Activated T-cell treated with anti-CD3 and anti-CD28 coated beads for 48 hours (primary cell): ENCODE measurements at places on chromosomes 3 and 15.

DNA sequence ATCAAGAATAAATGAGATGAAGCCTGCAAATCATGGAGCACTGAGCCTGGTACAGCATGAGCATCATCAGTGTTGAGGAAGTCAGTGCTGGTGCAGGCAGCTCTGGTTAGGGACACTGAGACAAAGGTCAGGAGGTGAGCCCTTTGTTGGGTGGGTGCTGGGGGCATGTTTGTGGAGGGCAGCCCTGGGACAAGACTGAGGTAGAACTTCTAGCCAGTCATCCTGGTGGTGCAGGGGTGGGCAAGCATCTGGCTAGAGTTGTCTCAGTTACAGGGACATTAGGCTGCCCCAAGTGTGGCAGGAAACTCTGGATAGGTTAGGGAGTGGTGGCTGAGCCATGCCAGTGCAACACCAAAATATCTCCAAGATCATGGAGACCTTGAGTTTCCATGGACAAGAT lies 27.3 kb downstream of the WNT5A start:
- no peak for DNase-seq

- no peak for DNase-seq
Measured at GRCh38 chr3:112357930-112358780, 25.2 kb downstream of the CD200 start.

DNA sequence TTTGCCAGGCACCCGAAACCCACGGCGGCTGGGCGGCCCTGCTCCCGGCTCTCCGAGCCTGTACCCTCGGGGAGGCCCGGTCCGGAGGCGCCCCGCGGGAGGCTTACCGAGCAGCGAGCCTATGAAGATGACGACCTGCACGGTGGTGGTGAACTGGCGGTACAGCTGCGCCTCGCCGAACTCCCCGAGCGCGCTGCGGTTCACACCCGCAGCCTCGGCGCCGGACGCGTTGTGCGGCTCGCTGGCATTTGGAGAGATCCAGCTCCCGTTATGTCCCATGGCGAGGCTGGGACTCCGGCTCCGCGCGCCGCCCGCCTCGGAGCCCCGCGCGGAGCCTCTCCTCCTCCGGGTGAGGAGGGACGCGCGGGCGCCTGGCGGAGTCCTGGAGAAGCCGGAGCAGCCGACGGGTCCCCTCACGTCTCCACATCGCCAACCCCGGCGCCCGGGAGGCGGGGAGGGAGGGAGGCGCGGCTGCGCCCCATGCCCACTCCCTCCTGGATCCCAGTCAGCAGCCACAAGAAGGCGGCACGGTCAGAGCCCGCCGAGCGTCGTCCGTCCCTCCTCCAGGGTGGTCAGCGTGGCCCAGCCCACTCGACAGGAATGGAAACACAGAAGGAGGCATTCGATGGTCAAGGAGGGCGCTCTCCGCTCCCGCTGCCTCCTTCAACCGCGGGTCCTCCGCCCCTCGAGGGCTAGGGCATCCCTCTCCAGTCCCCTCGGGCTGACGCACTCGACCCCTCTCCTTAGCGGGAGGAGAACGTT lies at the start of gene GPR176:
Gene GPR176 (minus strand): TSS at position 519 of the 762 bp plus-strand sequence. CDS start 240 bp downstream, at position 279.
- DNase-seq, result peak; percentile 15

DNA sequence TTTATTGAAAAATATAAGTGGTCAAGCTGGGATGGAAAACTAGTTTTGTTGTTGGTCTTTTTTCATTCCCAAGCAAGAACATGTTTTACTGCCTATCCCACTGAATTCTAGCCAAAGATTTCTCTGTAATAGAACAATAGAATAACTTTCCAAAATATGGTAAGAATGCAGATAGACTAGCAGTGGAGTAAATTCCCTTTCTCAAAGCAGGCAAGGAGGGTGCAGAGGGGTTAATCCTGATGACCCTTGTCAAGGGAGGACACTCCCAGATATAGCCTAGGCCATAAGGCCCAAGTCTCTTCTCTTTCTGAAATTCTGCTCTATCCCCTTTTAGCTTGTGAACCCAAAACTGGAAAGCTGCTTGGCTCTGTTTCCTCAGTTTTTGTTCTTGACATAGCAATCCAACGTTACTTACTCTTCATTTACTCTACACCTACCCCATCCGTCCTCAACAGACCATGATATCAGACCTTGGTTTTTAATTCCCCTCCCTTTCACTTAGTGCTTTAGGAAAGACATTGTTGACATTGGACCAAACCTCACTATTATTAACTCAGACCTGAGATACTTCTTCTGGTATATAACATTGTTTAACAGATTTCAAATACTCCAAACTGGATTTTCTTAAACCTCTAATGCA lies 453.6 kb upstream of the THBS1 start:
- no peak for DNase-seq

DNA sequence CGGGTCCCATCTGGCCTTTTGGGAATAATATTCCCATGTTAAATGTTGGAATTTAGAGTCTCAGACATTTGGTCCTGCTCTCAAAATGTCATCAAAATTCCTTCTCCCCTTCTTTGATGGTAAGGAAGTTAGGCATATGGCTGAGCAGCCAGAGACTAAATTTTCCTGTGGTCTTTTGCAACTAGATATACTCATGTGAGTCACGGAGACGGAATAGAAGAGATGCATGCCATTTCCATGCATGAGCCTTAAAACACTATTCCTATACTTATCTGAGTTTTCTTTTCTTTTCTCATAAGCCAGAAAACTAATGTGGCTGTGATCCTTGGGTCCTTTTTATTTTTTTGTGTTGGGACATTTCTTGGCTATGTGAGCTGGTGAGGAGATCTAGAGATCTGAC lies 105.3 kb downstream of the NR2F2 start:
- no peak for DNase-seq

- no peak for DNase-seq
Measured at GRCh38 chr15:32688151-32688639, 29.6 kb upstream of the GREM1 start.

DNA sequence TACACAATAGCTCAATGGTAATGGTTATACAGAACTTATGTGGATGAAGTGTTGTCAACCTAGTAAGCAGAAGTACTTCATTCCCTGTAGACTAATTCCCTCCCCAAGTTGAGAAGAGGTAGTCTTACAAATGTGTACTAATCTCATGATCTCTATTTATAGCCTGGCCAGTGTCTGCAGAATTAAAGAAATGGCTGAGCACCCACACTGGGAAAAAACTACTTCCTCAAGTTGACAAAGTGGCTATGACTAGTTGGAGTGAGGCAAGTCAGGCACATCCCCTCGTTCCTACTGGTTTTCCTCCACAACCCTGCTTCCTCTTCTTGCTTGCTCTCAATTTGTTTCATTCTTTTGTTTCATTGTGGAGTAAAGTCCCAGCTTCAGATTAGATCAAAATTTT lies 566.7 kb upstream of the ZNF717 start:
- no peak for DNase-seq

DNA sequence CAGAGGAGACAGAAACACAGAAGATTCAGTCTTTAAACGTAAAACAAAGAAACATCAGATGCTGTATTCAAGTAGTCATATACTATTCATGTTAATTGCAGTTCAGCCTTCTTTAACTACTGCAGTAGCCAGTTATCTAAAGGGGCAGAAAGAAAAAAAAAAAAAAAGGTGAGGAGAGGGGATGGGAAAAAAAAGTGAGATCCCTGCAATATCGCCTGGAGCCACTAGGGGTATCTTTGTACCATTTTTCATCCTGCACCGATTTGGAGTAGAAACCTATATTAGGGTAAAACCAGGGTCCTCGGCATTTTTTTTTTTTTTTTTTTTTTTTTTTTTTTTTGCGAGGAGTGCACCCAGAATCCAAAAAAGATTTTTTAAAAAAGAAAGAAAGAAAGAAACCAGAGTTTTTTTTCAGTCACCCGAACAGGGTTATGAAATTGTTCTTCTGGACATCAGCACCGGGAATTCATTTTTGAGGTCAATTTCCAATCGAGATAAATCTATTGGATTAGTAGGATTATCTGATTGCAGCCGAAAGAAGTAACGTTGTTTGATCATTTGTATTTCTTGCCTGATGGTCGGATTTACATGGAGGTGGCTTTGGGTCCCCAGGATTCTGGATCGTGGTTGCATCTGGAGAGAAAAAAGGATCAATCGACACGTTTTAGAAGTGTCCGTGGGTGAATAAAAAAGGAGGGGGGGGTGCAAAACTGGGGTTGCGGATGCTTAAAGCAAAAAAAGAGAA lies 186.7 kb downstream of the NLGN1 start:
- no peak for DNase-seq

GRCh38 chr15:45262906-45263461 lies 10.9 kb downstream of the SLC28A2 start:
- DNase-seq, result no peak

- no peak for DNase-seq
Measured at GRCh38 chr3:62367763-62368195, 5.6 kb downstream of the FEZF2 start.
